Inflammatory macrophage treated with lipopolysaccharide for 1 hour (primary cell): ENCODE measurements at places on chromosomes 5 and 9.
A peak's percentile ranks its signal among the peaks of the same experiment; 100 is the strongest.

GRCh38 chr9:130212543-130213297, 40.5 kb downstream of the NCS1 start:
- DNase-seq, result no peak

- no peak for DNase-seq
These were observed 96.8 kb downstream of the PHF2 start for GRCh38 chr9:93673021-93673838.

DNA sequence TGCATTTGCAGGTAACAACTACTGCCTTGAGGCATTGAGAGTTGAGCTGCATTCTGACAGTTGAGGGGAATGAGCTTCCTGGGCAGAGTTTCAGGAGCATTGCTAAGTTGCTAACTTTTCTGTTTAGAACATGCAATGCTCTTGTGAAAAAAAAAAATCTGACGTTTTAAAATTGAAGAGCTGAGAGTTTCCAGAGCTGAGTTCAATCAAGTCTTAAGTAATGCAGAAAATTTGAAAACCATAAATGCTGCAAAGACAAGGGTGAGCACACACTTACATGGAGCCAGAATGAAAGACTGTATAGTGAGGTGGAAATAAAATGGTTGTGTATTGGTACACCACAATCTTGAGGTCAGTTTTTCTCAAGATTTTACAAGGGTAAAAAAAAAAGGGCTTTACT, 166.0 kb downstream of the GABRB2 start:
- DNase-seq, result no peak

- DNase-seq, result no peak
These were observed 513.5 kb downstream of the AGTPBP1 start for GRCh38 chr9:85228111-85228855.

GRCh38 chr9:35908504-35909125, 675 bp upstream of the SPAAR start:
- no peak for DNase-seq

DNA sequence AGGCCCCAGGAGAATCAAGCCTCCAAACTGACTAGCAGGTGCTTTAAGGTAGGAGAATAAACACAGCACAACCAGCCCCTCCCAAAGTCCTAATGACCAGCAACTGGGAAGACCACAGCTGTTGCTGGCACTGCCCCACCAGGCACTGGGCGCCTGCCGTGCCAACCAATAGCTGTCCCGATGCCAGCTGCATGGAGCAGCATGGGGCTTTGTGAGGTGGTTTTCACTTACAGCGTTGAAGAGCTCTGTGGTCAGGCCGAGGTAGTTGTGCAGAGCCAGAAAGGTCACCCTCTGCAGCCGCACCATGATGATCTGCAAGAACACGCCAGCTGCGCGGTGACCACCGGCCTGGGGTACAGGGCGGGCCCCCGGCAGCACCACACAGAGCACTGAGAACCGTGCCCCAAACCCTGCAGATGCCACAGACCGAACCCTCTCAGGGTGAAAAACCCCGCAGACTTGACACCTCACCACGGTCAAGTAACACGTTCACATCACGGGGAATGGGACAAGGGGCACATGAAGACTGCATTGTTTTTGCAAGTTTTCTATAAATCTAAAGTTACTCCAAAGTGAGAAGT, 28.7 kb downstream of the PNPLA7 start:
- no peak for DNase-seq

DNA sequence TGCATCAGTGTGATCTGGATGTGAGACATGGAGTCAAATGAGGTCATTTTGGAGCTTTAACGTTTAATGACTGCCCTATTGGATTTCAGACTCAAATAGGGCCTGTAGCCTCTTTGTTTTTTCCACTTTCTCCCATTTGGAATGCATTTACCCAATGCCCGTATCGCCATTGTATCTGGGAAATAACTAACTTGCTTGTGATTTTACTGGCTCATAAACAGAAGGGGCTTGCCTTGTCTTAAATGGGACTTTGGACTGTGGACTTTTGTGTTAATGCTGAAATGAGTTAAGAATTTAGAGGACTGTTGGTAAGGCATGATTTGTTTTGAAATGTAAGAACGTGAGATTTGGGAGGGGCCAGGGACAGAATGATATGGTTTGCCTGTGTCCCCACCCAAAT, 494.6 kb downstream of the CHSY3 start:
- no peak for DNase-seq

- DNase-seq, result no peak
These were observed 5.4 kb downstream of the PCDHB15 start for GRCh38 chr5:141250576-141250975.

GRCh38 chr9:72476100-72476499, 45.3 kb upstream of the TMC1 start:
- DNase-seq, result no peak

DNA sequence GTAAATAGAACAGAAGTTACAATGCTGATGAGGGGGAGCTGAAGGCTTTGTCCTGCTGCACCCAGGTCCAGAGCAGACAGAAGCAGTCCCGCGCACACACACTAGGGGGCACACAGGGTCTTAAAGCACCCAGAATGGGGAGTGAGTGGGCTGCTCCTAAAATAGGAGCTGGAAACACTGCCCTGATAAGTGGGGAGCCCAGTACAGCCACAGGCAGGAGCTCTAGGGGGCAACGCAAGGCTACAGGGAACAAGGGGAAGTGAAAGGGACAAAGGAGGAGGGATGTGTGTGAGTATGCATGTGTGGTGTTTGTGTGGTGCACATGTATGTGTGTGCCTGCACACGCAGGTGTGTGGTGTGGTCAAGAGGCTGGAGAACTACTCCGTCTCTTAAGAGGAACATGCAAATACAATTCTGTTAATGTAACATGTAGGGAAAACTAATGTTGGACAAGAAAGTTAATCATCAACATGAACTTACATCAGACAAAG, 191.5 kb downstream of the ROR2 start:
- peak; percentile 25 for DNase-seq

DNA sequence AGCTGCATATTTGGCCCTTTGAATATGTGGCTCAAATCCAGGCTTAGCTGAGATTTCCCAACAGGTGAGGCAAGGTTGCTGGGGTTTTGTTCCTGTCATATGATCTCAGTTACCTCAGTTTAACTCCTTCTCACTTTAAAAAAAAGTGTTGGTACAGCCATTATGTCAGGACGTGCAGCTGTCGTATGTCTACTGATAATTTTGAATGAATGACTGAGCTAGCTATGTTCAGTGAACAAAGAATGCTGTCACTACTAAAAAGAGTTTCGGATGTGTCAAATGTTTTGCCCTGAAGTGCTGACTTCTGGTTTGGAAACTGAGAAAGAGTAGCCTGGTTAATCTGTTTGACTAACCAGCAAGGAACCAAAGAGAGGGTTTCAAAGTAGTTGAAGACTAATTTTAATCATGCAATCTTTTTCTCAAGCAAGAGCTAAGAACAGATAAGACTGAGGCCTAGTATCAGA, 106.3 kb upstream of the NR3C1 start:
- no peak for DNase-seq

DNA sequence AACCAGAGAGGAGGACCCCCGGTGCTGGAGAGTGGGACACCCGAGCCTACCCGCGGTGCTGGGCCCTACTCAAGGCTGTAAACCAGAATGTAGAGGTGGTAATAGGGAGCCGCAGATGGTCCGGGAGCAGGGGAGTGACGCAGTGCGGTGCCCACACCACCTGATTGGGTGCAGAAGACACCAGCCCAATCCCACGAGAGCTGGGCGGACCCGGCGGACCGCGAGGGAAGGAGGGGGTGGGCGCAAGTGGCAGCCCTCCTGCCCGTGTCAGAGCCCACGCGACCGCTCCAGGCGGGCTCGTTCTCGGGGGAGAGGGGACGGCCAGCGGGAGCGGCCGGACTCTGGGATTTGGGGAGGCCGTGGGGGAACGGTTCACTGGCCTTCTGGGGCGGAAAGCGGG, 71.2 kb downstream of the C9orf50 start:
- no peak for DNase-seq

GRCh38 chr9:18890372-18890771, 142.6 kb downstream of the SAXO1 start:
- no peak for DNase-seq

GRCh38 chr5:75167345-75167744, 69.3 kb downstream of the ANKRD31 start:
- DNase-seq, result no peak

- DNase-seq, result no peak
These were observed 134.0 kb downstream of the SNX18 start for GRCh38 chr5:54651482-54652076.

DNA sequence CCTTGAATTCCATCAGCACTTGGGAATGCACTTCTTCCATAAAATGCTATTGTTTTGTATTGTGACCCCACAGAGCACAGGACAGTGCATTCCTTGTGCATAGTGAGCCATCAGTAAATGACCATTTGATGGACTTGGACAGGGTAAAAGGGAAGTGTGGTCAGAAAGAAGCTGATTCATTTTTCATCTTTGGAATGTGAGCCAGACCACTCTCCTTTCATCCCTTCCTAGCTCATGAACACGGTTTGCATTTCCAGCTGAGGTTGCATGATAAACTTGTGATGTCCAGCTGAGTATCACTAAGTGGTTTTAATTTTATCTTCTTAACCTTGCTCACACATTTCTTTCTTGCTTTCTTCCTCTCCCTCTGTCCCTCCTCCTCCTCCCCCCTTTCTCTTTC, 101.3 kb downstream of the NUDT12 start:
- DNase-seq, result no peak

- DNase-seq, result no peak
These were observed 21.3 kb upstream of the NDST1 start for GRCh38 chr5:150486402-150487198.

DNA sequence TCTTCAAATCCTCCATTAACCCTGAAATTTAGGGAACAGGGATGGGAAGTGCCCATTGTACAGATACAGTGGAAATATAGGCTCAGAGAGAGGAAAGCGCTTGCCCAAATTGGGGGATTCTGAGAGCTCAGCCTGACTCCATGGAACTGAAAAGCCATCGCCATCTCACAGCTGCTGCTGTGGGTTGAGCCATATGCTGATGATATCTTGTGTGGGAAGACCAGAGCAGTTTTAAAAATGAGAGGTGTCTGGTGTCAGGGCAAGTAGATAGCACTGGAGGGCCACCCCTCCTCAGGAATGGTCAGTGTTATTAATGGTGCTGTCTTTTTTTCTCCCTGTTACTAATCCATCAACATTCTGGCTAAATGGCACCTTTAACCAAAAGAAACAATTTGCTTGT, 50.9 kb upstream of the C5orf58 start:
- no peak for DNase-seq

- peak; percentile 55 for DNase-seq
These were observed 13.7 kb downstream of the TRIO start for GRCh38 chr5:14156650-14157492.

DNA sequence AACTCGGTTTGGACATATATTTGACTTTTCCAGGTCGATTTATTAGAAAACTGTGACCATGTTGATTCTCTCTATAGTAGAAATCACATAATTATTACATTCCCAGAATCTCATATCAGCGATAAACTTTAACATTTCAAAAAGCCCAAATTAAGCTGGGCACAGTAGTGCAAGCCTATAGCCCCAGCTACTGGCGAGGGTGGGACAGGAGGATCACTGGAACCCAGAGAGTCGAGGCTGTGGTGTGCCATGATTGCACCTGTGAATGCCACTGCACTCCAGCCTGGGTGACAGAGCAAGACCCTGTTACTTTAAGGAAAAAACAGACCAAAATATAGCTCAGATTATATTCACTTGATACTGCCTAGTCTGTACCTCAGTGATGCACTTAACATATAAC, 128.9 kb downstream of the CPLANE1 start:
- DNase-seq, result no peak
